ENCODE measurements at places on chromosomes 12 and 14. TPM values are rescaled to one million over a fixed set of nuclear protein-coding genes. Genes with fewer than 3 reads are reported as not detected.

The FLRT2 gene
- 0.03 TPM for total RNA-seq

The BMAL2 gene
- total RNA-seq = 65.3 TPM

The PIWIL1 gene
- 0.68 TPM for total RNA-seq

The TOMM20L gene
- not detected for total RNA-seq

The SLC15A4 gene
- 41.4 TPM for total RNA-seq

The PCK2 gene
- 6.6 TPM for total RNA-seq

The HVCN1 gene
- not detected for total RNA-seq
